Hippocampal formation (tissue), 2 donors: ENCODE measurements at places on chromosomes 2 and 18.

- DNase-seq, result no peak
Measured at GRCh38 chr2:65388051-65388531, 44.3 kb downstream of the SPRED2 start.

GRCh38 chr2:181106229-181106628, 125.8 kb downstream of the UBE2E3 start:
- no peak for DNase-seq

DNA sequence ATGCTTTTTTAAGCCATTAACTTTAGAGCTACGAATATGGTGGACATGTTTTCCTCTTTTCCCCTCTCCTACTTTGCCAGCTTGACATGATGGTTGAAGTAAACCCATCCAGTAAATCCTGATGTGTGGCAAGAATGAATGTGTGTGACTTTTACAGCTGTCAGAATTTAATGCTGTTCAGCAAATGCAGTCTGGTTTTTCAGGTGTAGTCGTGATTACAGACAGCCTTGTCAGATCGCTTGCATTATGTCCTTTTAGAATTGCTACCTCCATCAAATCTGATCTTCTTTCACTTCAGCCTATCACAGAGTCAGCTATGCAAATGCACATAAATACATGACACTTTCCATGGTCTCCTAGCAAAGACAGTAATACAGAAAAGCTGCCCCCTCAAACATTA, 278.5 kb downstream of the FBXO15 start:
- no peak for DNase-seq

GRCh38 chr2:240704651-240705050, 13.0 kb downstream of the AQP12A start:
- no peak for DNase-seq

GRCh38 chr2:66602341-66602740, 167.4 kb downstream of the MEIS1 start:
- no peak for DNase-seq

GRCh38 chr18:48687346-48688042, 148.7 kb downstream of the CTIF start:
- DNase-seq, result no peak

GRCh38 chr2:45102141-45102540, 92.9 kb upstream of the SIX2 start:
- DNase-seq, result no peak

DNA sequence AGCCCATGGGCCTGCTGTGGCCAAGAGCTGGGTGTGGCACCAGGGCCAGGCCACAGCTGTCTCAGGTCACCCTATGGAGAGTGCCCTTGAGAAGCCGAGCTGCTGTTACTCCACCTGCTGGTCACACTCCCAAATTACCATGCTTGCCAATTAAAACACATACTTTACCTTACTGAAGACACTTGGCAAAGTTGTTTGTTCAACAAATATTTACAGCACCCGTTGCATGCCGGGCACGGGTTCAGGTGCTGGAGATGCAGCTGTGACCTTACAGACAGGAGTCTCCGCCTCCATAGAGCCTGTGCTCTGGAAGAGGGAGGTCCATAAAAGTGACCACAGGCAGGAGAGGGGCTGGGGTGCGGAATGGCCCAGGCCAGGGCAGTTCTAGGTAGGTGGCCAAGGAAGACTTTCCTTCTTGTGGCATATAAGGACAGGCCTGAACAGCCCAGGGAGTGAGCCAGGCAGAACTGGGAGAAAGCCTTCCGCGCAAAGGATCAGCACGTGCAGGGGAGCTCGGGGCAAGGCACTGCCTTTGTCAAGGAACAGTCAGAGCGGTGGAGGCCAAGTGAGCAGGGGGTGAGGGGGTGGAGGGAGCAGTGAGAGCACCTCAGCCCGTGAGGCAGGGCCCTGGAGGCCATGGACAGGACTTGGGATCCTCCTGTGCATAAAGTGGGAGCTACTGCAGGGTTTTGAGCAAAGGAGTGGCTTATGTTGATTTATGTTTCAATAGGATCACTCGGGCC, 23.6 kb upstream of the RBM44 start:
- DNase-seq, result no peak

DNA sequence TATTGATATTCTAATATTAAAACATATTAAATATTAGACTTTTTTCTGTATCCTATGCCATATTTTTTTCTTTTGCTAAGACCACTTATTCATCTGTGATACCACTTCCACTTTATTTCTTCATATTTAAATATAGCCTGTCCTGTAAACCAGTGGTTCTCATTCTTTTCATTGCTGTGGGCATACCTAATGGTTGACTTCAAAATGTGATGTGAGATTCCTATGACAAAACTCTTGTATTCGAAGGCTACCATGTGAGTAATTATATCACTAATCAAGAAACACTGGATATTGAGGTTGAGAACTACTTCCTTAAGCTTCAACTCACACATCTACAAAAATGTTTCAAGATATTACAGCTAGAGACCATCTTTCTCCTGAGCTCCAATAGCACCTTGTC, 3.6 kb downstream of the SCRN3 start:
- DNase-seq, result no peak

- no peak for DNase-seq
Measured at GRCh38 chr18:74892066-74892627, 294.5 kb downstream of the ZNF407 start.

- no peak for DNase-seq
Measured at GRCh38 chr18:44922968-44923367, 242.3 kb downstream of the SETBP1 start.

- no peak for DNase-seq
Measured at GRCh38 chr2:217512259-217512658, 490.5 kb downstream of the TNS1 start.

GRCh38 chr2:100126201-100126600, 16.2 kb downstream of the AFF3 start:
- DNase-seq, result no peak

DNA sequence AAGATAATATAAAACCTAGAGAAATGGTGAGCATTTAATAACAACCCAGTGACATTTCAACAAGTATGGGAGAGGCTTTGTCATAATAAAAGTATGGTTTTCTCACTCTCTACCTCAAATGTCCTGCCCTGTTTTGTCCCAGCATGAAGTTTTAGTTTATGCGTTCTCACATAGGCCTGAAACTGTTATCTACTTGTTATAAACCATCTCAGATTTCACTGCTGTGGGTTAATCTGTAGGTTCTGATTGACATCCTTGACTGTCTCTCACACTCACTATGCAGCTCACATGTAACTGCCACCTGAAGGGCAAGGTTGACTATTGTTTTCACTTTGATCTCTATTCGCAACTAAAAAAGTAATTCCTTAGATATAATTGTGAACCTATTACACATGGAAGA, 44.9 kb downstream of the ZEB2 start:
- DNase-seq, result no peak

DNA sequence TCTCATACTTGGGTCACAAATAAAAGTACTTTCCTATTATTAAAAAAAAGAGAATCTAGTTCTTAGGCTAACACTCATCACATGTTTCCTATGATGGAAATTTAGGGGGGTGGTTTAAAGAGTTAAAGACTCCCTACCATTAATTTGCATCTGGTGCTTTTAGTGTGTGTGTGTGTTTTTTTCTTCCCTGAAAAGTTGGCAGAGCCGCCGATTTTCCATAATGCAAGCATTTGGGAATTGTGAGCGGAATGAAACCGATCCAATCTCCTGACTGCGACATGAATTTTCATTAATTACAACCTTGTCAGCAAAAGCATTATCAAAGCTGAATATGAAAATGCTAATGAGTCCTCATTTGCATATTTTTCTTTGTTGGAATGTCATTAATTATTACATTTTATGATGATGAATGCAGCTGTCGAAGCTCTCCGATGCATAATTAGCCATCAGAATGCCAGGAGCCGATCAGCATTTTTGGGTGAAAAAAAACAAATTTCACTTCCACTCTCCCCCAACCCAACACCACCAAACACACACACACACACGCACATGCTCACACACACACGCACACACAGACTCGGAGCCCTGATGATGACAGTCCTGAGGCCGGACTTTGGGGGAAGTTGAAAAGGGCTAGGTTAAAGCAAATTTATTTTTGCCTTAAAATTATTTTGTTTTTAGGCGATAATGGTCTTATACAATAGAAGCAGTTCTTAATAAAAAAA, 165.4 kb downstream of the TCF4 start:
- peak; percentile 13 for DNase-seq

DNA sequence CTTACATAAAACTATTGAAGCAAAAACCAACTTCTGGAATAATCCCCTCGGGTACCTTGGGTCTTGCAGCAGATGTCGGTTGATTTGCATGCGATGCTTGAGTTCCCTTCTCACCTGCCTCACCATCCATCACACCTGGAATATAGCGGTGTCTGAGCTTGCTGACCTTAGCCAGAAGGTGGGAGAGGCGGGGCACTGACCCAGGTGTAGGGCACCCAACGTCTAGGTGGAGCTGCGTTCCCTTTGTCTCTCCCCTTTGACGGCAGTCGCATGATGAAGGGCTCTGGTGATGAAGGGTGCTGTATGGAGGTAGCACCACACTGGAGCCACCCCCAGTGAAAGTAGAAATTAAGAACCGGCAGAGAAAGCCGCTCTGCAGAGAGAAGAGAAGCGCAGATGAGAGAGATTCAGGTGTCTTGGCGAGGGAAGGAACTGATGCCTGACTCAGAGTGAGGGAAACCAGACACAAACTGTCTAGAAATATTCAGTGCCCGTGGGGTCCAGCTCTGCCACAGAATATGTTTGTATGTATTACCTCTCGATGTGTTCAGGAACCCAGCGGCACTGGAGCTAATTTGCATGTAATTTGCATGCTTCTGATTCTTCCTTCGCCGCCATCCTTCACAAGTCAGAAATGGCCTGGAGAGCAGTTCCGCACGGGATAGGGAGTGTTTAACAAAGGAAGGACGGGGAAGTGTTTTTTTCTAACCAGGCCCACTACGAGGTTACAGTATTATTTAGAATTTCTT, 19.4 kb upstream of the MBP start:
- no peak for DNase-seq

DNA sequence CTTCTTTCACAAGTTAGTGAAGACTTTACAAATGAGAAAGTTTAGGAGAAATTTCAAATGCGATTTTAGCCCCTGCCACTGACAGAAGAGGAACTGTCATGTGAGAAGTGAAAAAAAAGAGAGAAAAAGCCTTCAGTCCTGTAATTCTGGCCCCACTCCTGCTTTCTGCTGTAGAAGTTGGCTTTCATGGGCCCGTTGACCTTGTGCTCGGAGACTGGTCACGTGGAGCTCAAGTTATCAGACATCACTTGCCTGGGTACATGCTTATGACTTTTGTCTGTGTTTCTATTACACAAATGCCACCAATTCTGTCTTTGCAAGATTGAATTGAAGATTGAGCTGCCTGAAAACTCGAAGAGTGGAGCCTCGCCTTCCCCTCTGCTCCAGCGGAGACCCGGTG, 749.9 kb downstream of the BCL11A start:
- no peak for DNase-seq

DNA sequence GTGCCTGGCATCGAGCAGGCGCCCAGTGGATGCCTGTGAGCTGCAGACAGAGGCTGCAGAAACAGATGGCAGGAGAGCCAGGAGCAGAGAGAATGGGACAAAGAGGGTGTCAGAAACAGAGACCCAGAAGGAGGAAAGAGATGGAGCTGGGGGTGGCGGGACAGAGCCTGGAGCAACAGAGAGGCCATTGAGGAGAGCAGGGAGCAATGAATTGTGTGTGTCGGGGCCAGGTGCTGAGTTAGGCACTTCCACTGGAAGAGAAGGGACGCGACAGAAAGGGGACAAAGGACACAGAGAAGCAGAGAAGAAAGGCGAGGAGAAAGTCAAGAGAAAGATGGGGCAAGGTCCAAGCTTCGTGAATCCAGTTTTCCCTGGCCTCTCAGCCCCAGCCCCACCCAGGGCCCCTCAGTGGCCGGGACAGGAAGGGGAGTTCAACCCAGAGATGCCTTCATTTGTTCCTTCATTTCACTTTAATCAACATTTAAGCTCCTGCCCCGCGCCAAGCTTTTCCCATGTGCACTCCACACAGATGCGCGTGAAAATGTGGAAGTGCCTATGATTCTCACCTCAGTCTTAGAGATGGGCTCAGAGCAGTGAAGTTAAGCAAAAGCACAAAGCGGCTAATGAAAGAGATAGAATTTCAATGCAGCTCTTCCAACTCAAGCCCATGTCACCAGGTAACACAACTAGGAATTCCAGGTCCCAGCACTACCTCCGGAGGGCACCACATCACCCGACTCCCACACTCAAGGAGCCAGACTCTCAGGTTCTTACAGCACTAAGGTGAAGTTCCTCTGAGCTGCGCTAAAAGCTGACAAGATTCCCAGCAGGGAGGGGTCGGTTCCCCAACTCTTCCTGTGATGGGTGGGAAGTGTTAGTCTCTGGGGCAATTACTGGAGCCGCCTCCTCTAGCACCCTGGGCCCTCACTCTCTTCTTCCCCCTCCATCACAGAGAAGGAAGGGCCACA, 55.1 kb downstream of the TNS1 start:
- DNase-seq, result peak; percentile 42

DNA sequence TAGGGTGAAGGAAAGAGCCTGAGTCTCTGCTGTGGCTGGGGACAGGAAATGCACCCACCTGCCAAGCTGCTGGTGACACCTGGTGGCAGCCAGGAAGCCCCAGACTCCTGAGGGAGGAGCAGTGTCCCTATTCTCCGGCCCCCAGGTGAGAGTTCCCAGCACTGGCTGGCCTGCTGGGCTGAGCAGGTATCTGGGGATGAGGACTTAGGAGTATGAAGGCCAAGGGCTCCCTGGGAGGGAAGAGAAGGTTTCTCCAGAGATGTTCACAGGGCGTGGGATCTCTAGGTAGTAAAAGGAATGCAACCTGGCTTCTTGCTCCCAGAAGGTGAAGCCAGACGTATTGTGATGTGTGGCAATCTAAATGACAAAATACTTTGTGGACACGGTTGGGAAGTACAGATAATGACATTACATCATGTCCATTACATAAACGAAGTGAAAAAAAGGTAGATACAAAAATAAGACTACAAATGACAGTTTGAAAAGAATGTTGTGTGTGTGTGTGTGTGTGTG, 75.8 kb upstream of the SLC1A4 start:
- no peak for DNase-seq

DNA sequence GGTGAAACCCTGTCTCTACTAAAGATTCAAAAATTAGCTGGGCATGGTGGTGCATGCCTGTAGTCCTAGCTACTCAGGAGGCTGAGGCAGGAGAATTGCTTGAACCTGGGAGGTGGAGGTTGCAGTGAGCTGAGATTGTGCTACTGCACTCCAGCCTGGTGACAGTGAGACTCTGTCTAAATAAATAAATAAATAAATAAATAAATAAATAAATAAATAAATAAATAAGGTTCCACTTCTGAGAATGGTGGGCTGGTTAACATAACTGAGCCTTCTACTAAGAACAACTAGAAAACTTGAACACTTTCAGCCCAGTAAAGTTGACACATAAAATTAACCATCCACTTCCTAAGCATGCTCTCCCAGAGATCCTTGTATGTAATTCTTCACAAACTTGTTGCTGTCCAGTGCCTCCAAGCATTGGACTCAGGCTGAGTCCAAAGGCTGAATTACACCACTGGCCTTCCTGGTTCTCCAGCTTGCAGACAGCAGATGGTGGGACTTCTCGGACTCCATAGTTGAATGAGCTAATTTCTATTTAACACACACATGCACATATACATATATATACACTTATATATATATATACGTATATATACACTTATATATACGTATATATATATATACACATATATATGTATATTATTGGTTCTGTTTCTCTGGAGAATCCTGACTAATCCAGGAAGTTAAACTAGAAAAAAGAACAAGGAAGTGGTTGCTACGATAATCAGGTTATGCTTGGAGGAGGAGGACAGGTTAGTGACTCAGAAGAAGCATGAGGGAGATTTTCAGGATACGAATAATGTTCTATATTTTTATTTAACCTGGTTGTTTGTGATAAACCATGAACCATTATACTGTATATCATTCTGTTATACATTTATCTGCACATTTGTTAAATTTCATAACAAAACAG, 348.8 kb downstream of the METTL4 start:
- no peak for DNase-seq
